ENCODE measurements at places on chromosomes 3 and 15. TPM values are rescaled to one million over a fixed set of nuclear protein-coding genes. Genes with fewer than 3 reads are reported as not detected.

DNA sequence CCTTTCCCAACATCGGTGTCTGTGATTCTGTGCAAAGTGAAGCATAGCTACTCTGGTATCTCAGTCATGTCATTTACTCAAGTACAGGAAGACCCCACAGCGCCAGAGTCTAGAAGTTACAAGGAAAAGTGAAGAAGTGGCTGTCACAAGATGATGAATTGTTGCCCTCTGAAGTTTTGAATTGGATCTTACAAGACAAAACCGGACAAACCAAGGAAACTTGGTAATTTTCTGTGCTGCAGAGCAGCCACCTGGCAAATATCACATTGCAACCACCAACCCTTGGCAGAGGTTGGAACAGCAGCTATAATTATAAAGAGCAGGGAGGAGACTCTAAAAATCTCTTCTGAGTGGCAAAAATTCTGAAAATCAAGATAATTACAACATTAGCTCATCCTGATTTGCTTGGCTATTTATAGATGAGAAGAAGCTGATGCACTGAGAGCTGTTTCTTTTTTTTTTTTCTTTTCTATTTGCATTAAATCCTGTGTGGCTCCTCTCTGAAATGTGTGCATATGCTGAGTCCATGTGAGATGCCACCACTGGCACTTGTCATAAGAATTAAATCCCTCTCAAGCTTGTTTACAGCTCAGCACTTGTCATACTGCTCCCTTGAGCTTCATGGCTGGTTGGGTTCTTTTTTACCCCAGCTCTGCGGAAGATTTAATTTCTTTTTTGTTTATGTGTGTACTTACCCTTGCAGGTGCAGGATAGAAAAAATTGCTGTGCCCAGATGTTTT, 68.0 kb upstream of the MNS1 start:
- DNase-seq, result no peak

- no peak for DNase-seq
Observed at GRCh38 chr15:38680775-38681174, 116.2 kb upstream of the RASGRP1 start.

GRCh38 chr15:57506422-57506821, 85.3 kb upstream of the MYZAP start:
- DNase-seq, result peak; percentile 44

GRCh38 chr3:172751175-172751704, 714 bp downstream of the ECT2 start:
- DNase-seq, result peak; percentile 54

GRCh38 chr3:172174513-172175253, 135.3 kb downstream of the FNDC3B start:
- no peak for DNase-seq

DNA sequence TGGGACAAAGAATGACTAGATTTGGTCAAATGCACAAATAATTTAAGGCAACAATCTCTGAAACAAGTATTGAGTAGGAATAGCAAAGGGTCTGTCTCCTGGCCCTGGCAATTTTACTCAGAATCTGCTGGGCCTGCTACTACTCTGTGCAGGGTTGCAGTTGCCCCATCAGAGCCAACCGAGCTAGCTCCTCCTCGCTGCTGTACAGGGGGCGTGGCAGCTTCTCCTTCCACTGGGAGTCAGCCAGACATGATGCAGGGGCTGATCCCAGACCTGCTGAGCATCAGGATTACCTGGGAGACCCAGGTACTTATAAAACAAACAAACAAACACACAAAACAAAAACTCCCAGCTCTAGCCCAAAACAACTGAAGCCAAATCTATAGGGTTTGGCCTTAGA, 30.5 kb upstream of the PXYLP1 start:
- no peak for DNase-seq

DNA sequence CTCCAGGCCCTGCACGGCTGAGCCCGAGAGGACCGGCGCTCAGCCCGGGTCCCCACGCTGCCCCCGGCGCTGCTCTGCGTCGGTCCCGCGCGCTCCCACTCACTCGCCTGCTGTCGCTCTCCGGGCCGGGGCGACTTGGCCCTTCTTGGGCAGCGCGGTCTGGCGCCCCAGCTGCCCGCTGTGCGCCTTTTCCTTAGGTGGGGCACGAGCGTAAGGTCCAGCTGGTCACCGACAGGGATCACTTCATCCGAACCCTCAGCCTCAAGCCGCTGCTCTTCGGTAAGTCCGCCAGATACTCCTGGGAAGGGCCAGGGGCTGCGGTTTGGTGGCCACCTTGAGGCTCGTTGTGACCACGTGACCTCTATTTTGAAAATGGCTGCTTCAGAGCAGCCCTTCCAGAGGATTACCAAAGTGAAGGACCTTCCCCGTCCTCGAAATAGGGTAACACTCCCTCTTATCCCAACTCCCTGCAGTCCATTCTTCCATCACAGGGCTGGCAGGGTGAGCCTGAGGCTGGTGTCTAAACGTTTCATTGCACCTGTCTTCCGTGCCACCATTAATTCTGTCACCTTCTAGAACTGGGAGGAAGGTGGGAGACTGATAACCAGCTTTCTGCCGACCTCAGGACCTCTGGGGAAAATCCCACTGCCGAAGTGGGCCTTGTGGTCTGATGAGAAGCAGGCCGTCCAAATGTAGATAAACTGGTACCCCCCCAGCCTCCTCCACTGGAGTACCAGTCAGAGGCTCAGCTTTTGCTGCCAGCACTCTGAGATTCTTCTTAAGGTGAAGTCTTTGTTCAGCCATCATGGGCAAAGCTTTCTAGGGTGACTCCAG, 812 bp downstream of the P4HTM start:
- DNase-seq, result peak; percentile 20

DNA sequence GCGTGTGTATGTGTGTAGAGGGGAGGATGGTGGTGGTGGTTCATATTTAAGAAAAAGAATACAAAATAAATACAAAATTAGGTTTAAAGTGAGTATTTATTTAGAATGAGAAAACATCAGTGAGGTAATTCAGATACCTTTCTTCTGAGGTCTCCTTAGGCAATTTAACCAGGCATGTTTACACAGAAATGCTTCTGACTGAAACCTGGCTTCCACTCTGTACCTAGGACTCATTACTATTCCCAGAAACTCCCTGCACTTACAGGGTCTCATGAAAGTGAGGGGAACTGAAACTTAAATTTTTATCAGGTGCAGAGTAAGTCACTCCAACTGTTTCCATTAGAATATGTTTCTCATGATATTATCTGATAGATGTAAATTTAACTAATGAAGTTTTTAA, 10.3 kb upstream of the DIPK2A start:
- no peak for DNase-seq

DNA sequence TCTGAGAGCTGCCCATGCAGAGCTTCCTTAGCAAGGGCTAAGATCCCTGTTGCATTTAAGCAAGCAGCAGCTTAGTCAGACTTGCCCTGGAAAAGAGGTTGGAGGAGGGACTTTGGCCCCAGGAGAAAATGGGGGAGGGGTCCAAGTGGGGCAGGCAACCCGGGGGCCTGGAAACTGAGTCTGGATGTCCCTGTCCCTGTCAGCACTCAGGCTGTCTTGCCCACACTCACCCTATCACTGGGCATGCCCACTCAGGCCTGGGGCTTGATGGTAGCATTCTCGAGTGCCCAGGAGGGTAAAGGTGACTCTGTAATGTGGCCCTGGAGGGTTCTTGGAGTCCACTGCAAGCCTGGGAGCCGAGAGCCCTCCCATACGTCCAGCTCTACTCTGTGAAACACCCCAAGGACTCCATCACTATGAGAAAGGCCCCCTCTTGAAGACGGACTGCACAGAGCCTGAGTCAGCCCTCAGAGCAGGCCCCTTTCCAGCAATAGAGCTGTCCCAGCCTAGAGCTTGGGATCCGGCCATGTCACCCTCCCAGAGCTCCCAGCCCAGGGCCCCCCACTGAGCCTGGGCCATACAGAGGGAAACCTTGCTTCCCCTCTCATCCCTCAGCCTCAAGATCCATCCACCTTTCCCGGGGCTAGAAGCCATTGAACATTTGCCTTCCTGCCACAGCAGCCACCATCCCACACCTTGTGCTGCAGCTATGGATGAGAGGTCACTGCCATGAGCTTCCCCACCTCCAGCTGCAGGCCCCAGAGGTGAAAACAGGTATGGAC, 13.4 kb downstream of the MYL3 start:
- no peak for DNase-seq

GRCh38 chr15:99480016-99480810, 85.6 kb upstream of the MEF2A start:
- no peak for DNase-seq

- DNase-seq, result no peak
Observed at GRCh38 chr15:96349034-96349856, 18.7 kb downstream of the NR2F2 start.

CDHR4 gene
- polyA plus RNA-seq, result 0.07 TPM

MKRN3 gene
- polyA plus RNA-seq, result 0.23 TPM

SLCO2A1 gene
- 17.1 TPM for polyA plus RNA-seq

EAF2 gene
- polyA plus RNA-seq, result 6.0 TPM

RBP2 gene
- not detected for polyA plus RNA-seq
